ENCODE measurements at places on chromosomes 7 and 10.

DNA sequence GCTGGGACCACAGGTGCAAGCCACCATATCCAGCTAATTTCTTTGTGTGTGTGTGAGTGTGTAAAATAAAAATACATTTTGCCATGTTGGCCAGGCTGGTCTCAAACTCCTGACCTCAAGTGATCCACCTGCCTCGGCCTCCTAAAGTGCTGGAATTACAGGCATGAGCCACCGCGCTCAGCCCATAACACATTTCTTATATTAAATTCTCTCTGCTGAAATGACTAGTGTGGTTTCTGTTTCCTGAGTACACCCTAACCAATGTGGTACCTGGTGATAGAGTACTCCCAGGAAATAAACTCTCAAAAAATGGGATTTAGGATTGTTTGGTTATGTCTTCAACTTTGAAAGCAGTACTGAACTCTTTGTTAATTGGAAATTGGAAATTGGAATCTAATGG, 19.4 kb upstream of the FHIP2A start:
- no peak for DNase-seq

- DNase-seq = no peak
These were observed 90.2 kb downstream of the IPMK start for GRCh38 chr10:58177362-58177947.

- no peak for DNase-seq
These were observed 6.0 kb upstream of the HIPK2 start for GRCh38 chr7:139783647-139784385.

- DNase-seq = no peak
These were observed 26.9 kb downstream of the CAV1 start for GRCh38 chr7:116551692-116552091.

GRCh38 chr10:127921075-127921752, 14.3 kb downstream of the PTPRE start:
- DNase-seq = no peak

DNA sequence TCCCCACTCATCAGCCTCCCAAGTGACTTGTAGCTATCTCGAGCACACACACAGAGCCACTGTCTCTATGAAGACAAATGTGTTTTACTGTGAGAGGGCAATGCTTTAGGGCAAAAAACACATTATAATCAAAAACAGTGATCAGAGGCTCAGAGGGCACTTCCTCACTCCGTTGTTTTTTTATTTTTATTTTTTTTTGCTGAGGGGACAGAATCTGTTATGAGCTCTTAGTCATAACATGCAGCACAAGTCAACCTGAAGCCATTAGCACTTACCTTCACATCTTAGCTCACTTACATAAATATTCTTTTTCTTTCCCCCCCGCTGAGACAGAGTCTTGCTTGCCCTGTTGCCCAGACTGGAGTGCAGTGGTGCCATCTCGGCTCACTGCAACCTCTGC, 157.7 kb downstream of the CALN1 start:
- DNase-seq = no peak

DNA sequence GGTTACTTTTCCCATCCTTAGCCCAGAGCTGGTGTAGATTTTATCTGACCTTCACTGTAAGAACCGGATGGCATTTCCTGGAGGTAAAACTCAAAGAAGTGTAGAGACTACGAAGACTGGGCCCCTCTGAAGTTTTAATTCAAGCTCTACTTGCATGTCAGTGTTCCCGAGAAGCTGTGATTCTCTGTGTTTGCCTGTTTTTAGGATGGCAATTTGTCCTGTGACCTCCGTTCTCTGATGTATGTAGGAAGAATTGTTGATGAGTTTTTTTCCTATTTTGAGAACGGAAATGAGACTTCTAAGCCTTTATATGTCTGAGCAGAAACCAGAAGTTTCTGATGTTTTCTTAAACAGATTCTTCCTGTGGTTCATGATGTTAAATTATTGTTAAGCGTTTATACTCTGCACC, 94.1 kb downstream of the CDCA7L start:
- DNase-seq = no peak

- no peak for DNase-seq
These were observed 73.2 kb downstream of the PDGFA start for GRCh38 chr7:446289-446935.

GRCh38 chr10:6195846-6196245, 6.9 kb upstream of the PFKFB3 start:
- no peak for DNase-seq

All from amniotic stem cell (primary cell).